Tibial artery (tissue), 4 donors: ENCODE measurements at places on chromosomes 1 and 21.

DNA sequence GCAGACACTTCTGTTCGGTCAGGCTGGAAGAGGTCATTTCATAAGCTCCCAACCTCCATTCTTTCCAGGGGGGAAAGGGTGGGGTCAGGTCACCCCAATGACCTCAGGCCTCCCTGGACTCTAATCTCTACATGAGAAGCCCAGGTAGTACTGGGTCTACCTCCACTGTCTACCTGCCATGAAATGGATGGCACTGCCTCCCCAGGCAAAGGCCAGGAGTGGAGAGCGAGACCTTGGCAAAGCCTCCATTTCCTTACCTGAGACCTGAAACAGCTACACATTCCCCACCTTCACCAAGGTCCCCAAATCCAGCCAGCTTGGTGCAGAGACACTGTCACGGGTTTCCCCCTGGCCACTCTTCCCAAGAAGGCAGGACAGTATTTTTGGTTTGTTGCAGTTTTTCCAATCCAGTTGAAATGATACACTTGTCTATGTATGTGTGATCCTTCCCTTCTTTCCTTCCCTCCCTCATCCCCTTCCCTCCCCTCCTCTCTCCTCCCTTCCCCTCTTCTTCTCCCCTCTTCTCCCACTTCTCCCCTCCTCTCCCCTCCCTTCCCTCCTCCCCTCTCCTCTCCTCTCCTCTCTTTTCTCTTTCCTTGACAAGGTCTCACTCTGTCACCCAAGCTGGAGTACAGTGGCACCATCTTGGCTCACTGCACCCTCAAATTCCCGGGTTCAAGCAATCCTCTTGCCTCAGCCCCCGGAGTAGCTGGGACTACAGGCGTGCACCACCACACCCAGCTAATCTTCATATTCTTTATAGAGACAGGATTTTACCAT is 16.1 kb downstream of the BTG2 start:
- no peak for DNase-seq

DNA sequence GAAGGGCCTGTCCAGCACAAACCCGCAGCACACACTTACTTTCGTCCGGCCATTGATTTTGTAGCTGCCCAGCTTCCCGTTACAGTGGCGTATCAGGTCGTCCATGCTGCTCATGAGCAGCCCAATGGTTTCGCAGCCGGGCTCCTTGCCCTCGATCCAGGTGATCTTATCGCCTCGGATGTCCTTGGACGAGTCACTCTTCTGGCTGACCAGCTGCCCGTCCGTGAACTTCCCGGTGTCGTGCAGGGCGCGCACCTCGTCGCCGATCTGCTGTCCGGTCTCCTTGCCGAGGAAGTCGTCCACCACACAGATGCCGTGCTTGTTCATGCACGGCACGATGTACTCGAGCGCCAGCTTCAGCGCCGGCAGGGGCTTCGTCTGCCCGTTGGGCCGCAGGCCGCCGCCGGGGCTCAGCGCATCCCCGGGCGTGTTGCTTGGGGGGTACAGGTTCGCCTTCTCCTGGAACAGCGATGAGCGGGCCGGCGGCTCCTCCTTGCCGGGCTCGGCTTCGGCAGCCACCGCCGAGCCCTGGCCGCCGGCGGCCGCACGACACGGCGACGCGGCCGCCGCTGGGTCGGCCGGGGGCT is 1.0 kb downstream of the EGLN1 start:
- peak; percentile 73 for DNase-seq

GRCh38 chr1:192615055-192615454 is 20.9 kb upstream of the RGS13 start:
- no peak for DNase-seq

- no peak for DNase-seq
Observed at GRCh38 chr1:25037174-25038074, 107.3 kb upstream of the RUNX3 start.

DNA sequence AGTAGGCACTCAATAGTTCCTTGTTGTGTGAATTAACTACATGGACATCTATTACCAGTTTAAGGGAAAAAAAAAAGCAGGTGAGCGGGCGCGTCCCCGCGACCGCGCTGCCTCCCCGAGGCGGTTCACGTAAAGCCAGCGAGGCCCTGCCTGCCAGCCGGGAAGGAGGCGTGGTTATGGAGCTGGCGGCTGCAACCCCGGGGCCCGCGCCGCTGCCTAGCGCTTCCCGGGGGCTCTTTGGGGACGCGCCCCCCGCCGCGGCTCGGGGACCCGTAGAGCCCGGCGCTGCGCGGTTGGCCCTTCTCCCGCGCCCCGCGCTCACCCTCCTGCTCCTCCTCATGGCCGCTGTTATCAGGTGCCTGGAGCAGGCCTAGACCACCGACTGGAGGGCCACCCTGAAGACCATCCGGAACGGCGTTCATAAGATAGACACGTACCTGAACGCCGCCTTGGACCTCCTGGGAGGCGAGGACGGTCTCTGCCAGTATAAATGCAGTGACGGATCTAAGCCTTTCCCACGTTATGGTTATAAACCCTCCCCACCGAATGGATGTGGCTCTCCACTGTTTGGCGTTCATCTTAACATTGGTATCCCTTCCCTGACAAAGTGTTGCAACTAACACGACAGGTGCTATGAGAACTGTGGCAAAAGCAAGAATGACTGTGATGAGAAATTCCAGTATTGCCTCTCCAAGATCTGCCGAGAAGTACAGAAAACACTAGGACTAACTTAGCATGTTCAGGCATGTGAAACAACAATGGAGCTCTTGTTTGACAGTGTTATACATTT is 2.6 kb upstream of the CC2D1B start:
- DNase-seq: no peak

DNA sequence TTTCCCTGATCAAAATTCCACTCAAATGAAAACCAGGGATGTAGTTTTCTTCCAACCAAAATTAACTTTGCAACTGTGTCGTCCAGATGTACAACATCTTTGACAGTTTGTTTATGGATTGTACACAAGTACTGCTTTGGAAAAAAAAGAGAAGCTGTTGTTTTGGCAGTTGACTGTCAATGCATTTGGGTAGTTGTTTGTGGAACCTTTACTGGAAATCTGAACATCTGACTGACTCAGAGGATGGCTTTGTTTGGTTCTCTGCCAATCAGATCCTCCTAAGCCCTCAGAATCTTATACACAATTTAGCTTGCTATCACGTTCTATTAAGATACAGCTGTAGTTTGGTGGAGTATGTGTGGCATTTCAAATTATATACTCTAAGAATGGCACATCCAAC is 195.0 kb downstream of the KCNK2 start:
- DNase-seq: no peak

GRCh38 chr21:26794597-26795411 is 50.4 kb downstream of the ADAMTS1 start:
- no peak for DNase-seq

DNA sequence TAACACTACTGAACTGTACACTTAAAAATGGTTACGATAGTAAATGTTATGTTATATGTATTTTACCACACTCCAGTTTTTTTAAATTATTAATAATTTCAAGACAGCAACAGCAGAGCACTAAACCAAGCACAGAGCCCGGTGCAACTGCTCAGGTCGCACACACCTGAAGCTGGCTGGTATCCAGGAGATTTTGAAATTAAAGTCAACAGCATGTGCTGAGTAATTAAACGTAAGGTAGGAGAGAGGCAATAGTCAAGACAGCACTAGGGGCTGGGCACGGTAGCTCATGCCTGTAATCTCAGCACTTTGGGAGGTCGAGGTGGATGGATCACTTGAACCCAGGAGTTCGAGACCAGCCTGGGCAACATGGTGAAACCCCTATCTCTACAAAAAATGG is 35.1 kb upstream of the SLC30A10 start:
- no peak for DNase-seq

GRCh38 chr1:235925016-235925415 is 58.3 kb upstream of the LYST start:
- DNase-seq: no peak

DNA sequence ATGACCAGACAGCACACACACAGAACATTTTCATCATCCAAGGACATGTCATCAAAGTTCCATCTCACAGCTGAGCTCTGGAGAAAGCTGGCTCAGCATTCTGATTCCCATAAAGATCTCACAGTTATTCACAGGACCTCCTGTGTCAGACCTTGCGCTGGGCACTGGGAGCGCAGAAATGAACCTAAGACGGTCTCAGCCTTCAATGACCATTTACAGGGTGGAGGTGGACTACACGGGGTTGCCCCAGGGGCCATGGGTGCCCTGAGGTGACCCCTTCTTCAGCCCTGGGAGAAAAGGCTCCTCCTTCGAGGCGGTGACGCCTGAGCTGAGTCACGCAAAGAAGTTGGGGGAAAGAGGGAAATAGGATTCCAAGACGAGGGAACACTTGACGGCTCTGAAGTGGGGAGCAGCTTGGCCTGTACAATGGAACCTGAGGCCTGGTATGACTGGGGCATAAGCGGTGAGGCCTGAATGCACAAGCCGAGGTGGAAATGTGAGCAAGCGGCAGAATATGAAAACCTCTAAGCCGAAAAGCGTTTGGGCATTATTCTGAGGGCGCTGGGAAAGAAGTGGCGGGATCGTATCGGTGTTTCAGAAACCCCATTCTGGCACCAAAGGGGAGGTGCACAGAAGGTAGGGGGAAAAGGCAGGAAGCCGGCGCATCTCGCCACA is 797 bp downstream of the CC2D1B start:
- DNase-seq: peak; percentile 86

GRCh38 chr21:46028573-46029091 is 47.1 kb downstream of the COL6A1 start:
- DNase-seq: no peak

DNA sequence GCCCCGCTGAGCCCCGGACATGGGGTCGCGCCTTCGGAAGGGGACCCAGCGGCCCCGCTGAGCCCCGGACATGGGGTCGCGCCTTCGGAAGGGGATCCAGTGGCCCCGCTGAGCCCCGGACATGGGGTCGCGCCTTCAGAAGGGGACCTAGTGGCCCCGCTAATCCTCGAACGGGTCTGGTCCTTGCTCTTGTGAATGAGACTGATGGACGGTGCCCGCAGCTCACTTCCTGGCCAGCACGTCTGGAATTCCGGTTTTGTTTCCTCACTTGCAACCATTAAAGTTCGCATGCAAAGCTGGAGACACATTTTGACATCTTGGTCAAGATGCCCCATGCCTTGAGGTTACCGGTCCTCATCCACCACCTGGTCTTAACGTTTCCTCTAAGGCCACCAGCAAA is 5.6 kb downstream of the WRAP73 start:
- DNase-seq: no peak

DNA sequence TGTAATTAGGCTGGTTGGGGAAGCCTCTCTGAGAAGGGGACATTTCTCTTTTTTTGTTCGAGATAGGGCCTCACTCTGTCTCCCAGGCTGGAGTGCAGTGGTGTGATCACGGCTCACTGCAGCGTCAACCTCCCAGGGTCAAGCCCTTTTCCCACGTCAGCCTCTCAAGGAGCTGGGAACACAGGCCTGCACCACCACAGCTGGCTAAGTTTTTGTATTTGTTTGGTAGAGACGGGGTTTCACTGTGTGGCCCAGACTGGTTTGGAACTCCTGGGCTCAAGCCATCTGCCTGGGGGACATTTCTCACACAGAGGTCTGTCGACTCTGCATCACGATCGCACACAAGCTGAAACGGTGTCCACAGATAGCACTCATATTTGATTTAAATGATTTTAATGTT is 39.7 kb downstream of the HUNK start:
- DNase-seq: no peak

- DNase-seq: no peak
Observed at GRCh38 chr21:32253215-32253641, 25.6 kb downstream of the MIS18A start.
